ENCODE measurements at places on chromosomes 5 and 9.

DNA sequence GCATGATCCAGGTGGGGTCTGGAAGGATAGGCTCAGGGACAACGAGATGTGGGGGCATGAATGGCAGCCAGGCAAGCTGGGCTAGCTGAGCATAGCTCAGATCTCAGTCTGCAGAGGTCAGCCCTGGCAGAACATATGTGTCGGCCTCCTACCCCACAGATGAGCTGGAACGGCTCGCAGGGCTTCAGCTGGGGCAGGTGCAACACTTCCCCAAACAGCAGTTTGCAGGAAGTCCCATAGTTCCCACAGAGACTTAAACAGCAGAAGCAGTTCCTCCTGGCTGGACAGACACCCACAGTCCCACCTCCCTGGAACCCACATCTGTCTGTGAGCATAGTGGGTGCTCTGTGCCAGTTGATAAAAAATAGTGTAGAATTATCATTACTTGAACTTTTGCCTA, 404.6 kb downstream of the GADD45G start:
- DNase-seq, result no peak

- no peak for DNase-seq
Measured at GRCh38 chr9:137762414-137763061, 115.0 kb upstream of the CACNA1B start.

GRCh38 chr5:139131465-139131864, 66.7 kb downstream of the SIL1 start:
- no peak for DNase-seq

DNA sequence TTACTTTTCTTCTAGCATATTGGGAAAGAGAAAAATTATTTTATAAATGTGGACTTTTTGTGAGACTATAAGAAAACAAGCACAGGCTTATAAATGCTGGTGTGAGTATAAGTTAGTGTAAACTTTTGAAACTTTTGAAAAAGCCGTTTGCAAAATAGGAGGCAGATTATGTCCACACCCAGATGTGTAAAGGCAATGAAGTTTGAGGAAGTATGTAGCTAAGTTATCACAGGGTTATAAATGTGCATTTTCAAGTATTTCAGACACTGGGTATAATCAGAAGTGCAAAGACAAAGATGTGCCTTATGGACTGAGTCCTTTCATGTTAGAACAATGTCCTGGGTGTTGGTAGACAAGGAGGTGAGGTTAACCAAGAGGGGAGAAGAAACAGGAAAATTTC, 85.5 kb downstream of the ANXA1 start:
- DNase-seq, result no peak

DNA sequence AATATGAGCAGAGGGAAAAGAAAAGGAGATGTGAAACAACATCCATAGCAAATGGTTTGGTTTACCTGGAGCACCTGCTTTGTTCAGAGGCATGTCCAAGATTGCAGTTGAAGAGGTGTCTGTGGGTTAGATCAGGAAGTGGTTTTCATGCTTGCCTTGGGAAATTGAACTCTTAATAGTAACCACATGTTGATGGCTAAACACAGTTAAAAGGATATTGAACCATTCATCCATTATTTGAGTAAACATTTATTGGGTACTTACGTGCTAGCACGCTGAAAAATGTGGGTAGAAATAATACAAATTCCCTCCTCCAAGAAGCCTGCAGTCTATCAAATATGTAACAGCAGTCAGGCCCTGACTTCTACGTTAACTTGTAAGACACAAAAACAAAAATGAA, 235.7 kb upstream of the TNC start:
- no peak for DNase-seq

GRCh38 chr9:129064499-129064908, 16.4 kb upstream of the DOLPP1 start:
- DNase-seq, result no peak

DNA sequence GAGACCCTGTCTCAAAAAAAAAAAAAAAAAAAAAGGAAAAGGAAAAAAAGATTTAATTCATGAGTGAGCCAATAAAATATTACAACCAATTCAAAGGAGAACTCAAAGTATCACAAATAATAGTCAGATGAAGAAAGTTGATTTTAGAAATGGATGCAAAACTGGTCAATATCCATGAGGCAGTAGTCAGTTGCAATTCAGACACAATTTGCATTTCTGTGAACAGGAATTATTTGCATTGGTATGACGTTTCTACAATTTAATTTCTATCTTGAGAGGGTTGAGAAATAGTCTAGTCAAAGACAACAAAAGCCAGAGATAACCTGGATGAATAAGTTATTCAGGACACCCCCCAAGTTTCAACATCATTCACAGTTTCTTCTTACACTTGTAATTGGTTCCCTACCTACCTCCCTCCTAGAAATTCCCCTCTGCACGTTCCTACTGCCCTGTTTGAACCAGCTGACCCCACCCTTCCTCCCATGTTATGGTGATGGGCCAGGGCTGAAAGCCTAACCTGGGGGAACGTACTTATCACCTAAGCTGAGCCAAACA, 28.6 kb upstream of the CDKN2AIPNL start:
- DNase-seq, result no peak

DNA sequence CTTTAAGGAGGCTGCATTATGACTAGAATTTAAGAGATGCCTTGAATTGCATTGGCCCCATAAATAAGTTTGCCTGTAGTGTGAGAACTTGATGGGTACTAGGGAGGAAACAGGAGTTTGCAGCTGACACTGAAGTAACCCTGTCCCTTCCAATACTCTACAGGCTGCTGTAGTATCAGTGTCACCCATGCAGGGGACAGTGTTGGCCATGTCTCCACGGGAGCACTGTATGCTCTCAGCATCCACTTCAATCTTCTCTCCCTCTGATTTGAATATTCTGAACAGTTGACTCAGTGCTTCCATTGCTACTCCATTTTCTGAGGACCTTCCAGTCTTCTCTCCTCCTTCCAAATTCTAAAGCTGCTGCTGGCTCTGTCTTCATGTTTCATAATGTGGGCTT, 11.4 kb upstream of the IFNA14 start:
- no peak for DNase-seq

- no peak for DNase-seq
Measured at GRCh38 chr5:32363030-32363429, 50.3 kb upstream of the MTMR12 start.

- DNase-seq, result no peak
Measured at GRCh38 chr9:121220996-121221663, 19.5 kb upstream of the RAB14 start.

- DNase-seq, result no peak
Measured at GRCh38 chr9:274406-274805, 59.7 kb downstream of the DOCK8 start.

DNA sequence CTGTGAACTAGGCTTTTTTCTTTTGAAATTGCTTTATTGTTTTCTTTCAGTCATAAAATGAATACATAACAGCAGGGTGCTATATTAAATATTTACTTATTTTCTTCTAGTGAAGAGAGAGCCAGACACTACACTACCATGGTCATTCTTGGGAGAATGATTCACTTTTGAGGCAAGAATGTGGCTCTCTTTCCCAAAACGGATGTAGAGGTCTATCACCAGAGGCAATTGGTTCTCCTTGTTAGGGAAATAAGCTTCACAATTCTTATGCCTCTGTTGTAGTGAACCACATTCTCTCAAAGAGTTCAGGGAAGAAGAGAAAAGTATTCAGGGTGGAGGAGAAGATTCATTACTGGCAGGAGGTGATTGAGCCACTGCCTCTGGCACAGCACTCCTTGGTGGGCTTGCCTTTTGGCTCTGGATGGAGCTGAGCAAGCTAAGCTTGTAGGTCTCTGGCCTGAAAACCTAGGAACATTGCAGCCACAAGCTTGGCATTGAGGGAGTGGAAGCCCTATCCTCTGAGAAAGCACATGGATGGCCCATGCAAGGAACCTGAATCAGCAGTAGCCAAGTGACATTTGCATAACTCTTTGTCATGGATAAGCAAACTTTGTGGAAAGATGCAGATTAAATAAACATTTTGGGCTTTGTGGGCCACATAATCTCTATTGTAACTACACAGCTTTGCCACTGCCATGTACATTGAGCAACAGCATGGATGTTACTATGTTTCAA, 179.0 kb upstream of the TNC start:
- no peak for DNase-seq

DNA sequence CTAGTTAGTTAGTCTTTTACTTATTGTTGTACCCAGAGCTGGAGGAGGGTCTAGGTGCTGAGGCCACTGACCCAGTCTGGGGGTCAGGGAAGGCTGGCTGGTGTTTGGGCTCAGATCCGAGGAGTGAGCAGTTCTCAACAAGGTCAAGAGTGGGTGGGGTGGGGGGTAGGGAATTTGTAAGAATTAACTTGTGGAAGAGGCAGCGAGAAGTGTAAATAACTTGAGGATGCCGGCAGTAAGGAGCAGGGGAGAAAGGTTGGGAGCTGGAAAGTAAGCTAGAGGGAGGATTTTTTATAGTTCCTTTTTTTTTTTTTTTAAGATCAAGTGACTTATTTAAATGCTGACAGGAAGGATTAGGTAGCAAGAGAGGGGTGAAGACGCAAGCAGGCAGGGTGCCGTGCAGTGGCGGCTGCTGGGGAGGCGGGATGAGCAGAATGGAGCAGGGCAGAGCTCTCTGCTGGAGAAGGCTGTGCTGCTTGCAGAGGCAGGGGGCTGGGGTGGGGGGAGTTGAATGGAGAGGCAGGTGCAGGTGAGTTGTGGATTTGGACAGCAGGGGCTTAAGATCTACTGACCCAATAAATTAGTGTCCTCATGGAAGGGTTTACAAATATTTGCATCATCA, 35.3 kb upstream of the SMIM32 start:
- no peak for DNase-seq

GRCh38 chr5:108521841-108522506, 140.1 kb upstream of the FBXL17 start:
- DNase-seq, result no peak

DNA sequence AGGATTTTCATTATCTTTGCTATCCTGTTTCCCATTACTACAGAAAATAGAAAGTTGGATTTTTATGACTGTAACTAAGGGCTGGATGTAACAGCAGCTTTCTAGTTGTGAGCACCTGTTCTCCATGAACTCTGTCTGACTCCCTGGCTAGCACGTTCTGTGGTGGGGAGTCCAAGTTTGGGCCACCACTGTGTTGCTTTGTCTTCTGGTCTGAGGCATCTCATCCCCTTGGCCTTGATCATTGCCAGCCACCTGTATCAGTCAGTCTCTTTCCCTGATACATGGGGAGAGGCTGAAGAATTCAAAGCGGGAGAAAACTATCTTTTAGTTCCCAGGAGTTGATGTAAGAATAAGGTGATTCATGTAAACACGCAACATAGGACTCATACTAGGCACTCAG, 33.4 kb downstream of the WDR70 start:
- no peak for DNase-seq

GRCh38 chr5:168747987-168748777, 169.0 kb upstream of the PANK3 start:
- DNase-seq, result no peak

DNA sequence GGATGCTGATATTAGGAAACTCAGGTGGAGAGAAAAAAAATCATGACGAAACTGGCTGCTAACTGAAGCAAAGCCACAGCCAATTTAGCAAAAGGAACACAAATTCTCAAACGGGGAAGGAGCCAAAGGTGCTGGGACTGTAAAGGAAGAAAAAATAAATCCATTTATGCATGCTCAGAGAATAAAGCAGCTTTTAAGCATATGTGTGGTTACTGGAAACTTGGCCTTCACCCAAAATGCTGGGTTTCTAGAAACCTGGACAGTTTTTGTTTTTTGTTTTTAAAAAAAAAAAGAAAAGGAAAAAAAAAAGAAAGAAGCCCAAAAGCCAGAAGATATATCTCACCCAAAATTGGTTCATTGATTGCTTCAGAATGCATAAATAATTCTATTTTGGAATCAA, 8.0 kb downstream of the WHRN start:
- DNase-seq, result no peak
